NCI-H774 (cell line): ENCODE measurements at places on chromosomes 7 and 10.

- no peak for DNase-seq
Observed at GRCh38 chr7:7742223-7742622, 23.8 kb upstream of the RPA3 start.

GRCh38 chr10:28940158-28940888 lies 263.0 kb downstream of the BAMBI start:
- peak; percentile 60 for DNase-seq

DNA sequence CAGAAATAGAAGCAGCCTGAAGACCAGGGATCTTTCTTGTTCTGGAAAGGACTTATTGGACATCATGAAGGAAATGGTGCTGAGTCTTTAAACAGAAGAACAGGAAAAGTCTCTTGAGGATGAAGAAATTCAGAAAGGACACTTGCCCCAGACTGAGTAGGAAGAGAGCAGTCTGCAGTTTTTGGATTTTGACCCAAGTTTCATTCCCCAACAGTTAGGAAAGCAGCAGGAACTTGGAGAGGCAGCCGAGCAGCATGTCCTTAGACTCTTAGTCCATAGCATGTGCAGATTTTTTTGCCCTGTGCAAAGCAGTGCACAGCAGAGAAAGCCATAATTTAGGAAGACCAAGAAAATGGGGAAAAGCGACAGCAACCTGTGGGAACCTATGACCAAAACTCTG lies 927.2 kb upstream of the AUTS2 start:
- no peak for DNase-seq

DNA sequence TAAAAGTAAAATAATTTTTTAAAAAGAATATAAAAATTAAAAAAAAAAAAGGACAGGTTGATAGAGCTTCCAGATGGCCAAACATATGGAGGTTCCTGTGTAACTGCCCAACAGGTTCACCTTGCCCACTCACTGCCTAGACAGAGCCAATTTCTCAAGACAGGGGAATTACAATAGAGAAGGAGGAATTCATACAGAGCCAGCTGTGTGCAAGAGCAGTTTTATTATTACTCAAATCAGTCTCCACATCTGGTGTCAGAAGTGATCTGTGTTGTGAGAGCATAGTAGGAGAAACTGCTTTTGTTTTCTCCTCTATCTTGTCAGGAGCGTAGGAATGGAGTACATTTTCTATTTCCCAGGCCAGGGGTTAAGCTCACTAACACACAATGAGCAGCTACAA lies 31.0 kb downstream of the C7orf33 start:
- DNase-seq: no peak

GRCh38 chr7:152871005-152871677 lies 111.6 kb downstream of the ACTR3B start:
- no peak for DNase-seq

GRCh38 chr10:69073026-69073425 lies 14.9 kb upstream of the SRGN start:
- DNase-seq: no peak

DNA sequence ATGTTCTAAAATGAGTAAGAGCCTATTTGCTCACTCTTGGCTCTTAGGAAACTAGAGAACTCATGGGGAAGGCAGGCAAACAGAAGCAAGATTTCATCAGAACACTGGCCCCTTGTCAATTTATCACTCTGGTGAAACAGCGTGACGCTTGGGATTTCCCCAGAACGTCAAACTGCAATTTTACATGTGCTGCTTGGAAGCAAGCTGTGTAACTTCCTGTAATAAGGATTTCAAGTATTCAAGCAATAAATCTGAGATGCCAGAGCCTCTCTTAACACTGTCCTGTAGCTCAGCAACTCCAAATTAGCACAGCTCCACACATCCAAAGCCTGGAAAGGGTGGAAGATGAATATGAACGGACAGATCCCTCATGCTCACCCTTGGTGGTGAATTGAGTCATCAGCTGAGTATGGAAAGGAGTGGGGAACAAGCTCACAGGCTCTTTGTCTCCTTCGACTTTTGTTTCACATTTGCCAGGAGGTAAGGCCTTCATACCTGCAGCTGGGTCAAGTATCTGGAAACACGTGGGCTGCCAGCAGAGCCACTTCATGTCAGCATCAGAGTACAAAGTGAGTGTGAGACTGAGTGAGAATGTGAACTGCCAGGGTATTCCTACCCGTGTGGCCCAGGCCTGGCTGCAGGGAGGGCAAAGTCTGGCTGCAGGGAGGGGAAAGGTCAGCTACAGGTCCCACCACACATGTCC lies 140.4 kb upstream of the NAMPT start:
- no peak for DNase-seq

DNA sequence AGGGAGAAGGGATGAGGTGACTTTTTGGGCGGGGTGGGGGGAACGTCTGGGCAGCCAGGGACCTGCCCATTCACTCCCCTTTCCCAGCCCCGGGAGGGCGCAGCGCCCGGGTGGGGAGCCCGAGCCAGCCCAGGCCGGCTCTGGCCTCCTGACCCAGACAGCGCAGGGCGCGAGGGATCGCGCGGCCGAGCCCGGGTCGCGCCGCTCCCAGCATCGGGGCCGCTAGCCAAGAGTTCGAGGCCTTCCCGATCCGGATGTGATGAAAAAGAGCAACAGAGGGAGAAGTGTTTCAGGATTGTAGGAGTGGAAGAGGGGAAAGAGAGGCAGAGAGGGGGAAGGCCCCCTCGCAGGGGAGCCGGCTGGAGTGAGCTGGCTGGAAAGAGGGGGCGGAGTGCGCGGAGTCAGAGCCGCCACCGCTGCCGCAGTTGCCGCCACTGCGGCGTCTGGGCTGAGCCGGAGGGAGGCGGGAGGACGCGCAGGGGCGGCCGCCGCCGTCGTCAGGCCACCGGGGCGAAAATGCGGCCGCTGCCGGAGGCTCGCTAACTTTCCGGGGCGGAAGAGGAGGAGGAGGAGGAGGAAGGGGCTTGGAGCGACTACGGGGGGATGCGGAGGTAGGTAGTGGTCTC lies at the start of gene MDFIC:
Gene MDFIC, plus strand, starts transcription at position 69 of the 626 bp plus-strand sequence. CDS start 940 bp downstream, outside the sequence.
- DNase-seq: no peak

DNA sequence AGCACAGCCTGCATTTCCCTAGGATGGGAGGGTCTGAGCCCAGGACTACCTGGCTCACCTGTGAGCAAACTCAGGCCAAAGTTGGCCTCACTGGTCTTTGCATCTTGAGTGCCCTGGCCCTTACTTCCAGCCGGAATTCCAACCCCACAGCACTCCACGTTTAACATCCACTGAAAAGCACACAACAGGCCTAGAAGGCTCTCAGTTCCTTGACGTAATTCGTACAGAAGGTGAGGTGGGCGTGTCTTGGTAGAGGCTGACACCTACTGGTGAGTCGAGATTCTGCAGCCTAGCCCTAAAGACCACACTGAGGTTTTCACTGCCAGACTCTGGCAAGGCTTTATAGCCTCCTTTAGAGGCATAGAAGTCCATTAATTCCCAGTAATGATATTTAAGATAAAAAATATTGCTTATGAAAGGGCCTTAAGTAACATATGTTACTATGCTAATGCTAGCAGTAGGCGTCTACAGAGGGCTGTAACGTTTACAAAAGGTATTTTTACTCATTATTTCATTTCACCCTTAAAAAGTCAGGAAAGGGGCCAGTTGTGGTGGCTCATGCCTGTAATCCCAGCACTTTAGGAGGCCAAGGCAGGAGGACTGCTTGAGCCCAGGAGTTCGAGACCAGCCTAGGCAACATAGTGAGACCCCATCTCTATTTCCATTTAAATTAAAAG lies 95.8 kb downstream of the HIP1 start:
- DNase-seq: no peak

DNA sequence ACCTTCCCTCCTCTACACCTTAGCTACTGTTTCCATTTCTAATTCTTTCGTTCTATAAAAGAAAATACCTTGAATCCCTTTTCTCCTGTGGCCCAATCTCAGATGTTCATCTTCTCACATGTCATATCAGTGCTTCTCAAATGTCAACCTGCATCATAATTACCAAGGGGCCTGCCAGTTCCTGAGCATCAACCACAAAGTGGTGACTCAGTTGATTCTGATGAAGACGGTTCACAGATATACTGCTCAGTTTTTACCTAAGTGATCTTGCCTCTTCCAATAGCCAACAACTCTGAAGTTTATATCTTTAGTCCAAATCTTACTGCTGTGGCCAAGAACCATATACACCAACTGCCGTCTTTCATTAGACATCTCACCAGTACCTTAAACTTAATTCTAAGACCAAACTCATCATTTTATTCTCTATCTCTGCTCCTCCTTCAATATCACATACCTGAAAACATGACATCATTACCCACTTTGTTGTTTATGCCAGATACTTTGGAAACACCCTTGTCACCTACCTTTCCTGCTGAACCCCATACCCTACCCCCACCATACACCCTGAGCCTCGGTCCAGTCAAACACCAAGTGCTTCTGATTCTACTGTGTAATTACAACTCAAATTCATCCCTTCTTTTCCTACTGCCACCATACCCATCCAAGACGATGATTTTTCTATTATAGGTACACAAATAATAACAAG lies 115.5 kb downstream of the LMBR1 start:
- no peak for DNase-seq

DNA sequence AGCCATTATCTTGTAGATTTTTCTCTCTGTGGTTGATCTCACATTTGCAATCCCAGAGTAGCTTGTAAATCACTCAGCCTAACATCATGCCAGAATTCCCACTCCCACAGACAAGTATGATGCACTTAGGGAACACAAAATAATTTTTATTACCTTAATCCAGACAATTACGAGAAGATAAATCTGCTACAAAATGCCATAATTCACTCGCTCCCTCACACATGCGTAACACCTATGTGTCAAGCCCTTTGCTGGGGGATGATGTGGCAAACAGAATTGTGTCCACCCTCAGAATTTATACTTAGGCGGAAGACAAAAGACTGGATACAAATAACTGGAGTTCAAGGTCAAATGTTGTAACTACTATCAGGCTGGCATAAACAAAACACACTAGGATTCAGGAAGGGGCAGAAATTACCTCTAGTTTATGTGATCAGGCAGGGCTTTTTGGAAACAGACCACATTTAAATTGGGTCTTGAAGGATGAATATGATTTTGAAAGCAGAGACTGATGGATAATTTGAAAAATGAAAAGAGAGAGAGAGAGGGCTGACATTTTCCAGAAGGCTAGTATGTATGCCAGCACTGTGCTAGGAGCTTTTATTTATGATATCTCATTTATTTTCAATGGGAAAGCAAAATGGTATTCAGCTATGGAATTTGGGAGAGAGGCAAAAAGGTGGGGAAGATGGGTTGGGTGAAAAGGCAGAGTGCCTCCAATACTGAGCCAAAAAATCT lies 69.8 kb downstream of the DOCK4 start:
- no peak for DNase-seq

DNA sequence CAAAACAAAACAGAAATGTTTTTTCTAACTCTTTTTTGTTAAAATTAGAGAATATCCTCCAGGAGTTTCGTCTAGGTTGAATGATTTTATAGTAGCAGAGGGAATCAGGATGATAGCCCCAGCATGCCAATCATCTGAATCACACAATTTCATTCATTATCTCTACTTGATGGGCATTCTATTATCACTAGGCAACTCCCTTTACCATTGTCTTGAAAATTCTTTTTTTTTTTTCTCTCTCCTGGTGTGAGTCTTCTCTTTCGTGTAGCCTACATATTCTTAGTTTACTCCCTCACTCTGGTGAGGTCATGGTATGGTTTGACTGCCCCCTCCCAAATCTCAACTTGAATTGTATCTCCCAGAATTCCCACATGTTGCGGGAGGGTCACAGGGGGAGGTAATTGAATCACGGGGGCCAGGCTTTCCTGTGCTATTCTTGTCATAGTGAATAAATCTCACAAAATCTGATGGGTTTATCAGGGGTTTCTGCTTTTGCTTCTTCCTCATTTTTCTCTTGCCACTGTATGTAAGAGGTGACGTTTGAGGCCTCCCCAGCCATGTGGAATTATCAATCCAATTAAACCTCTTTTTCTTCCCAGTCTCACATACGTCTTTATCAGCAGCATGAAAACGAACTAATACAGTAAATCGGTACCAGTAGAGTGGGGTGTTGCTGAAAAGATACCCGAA lies 105.0 kb downstream of the OTUD1 start:
- no peak for DNase-seq

DNA sequence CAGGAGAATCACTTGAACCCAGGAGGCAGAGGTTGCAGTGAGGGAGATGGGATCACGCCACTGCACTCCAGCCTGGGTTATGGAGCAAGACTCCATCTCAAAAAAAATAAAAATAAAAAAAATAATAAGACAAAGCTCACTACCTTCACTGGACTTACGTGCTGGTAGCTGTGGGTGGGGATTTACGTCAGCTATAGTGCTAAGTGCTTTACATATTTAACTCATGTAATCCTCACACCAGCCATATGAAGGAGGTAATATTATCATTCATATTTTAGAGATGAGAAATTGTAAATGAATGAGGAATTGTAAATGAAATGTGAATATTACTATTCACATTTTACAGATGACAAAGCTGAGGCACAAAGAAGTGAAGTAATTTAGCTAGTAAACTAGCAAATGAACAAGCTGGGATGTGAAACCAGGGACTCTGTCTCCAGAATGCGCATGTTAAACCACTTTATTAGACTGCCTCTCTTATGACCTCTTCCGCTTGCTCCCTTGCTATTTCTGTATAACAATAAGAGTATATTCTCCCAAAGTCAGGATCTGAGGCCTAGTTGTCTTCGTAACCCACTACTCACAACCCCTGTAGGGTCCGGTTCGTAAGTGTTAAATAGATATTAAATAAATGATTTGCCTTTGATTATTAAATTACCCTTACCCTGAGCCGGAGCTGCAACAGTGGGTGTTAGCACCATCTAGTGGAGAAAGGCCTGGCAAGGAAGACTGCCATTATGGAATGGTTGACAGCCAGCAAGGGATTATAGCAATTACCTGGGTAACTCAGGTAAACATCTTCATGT lies 70.2 kb downstream of the HTR7 start:
- DNase-seq: peak; percentile 1

- DNase-seq: no peak
Observed at GRCh38 chr10:119642556-119643111, 8.5 kb upstream of the BAG3 start.
